ENCODE measurements at places on chromosomes 4 and X.

DNA sequence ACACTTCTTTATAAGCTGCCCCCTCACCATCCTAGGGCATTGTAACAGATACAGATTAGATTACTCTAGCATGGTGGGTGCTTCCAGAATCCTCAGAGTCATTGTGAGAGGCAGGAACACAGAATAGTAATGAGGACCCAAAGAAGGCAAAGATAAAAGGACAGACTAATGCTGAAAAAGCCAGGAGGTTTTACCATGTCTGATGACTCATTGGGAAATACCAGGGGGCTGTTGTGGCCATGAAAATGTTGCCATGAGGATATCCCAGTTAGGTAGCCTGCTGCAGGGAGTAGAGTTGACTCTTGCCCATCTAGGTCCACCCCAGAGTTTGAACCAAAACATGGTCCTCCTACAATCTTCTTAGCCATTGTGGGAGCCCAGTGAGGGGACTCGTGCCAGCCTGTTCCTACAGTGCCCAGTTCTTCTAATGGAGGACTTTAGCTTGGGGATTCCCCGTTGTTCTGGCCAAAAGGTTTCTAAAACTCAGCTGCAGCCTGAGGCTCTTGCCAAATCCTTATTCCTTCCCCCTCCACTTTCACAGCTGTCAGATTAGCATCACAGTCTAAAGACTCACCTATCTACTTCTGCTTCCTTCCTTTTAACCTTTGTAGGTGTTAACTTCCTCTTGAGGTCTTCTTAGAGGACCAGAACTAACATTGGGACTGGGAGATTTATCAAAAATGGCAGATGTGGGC, 586.0 kb upstream of the AADAT start:
- no peak for DNase-seq

DNA sequence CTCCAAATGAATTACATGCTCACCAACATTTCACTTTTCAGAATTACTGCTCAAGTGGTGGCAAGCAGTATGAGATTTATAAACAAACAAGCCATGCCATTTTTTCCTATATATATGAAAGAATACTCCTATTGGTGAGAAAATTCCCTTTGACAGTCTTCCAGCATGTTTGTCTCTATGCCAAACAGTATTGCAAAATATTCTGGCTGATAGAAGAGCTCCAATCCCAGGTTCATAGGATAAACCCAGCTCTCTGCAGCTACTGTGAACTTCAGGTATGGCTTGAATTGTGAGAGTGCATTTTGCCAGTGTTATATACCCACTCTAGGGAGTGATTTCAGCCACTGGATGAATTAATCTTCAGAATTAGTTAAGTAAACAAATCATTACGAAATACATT, 108.8 kb downstream of the MAGEC2 start:
- no peak for DNase-seq

DNA sequence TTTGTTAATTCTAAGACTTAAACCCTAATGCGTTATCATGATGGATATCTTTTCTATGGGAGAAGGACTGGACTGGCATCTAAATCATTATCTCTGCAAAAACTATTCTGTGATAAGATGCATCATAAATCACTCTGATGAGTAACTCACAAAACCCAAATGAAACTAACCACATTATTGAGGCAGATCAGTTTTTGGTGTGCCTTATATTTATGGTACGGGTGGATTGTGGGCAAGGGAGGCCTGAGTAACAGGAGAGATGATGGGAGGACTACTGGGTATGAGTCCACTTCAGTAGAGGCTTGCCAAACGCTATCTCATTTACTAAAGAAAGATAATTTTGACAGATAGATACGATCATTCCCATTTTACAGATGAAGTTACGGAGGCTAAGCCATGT, 66.4 kb upstream of the GUCY1A1 start:
- no peak for DNase-seq

DNA sequence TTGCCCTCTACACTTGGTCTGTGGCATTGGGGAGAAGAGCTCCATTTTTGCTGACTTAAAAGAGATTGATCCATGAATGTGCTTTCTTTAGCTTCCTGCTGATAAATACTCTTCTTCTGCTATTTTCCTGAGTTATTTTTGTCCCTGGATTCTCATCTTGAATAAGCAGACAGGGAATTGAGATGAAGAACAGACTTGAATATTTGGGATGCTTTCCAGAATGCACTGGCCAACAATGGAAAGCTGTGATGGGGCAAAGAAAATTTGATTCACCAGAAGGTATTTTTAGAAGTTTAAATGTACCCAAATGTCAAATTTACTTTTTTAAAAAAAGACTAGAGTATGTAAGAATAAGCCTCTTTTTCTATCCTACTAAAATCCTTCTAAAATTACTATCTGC, 309.9 kb upstream of the PPP1R2C start:
- no peak for DNase-seq

DNA sequence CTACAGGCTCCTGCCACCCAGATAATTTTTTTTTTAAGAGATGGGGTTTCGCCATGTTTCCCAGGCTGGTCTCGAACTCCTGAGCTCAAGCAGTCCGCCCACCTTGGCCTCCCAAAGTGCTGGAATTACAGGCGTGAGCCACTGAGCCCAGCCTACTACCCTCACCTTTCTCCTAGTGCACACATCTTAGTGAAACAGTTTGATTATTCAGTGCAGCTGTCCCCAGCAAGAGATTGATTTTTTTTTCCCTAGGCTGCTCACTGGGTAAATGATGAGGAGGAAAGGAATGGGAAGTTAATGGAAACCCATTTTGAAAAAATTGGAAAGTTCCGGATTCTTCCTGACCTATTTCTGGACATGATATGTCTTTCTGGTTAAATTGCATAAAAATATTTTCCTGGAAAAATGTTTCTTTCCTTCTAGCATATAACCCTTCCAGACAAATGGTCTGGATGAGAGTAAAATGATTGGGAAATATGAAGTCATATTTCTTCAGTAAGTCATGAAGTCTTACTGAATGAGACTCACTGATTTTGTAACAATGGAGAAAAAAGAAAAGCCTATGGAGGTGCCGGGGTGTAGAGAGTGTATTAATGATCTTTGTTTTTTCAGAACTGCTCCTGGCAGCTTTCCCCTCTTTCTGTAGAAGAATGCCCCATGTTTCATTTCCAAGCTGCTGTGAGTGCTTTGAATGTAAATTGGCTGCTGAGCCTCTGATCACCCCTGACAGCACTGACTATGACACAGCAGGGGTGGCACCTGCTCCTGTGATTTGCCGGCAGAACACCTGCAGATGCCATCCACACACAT, 19.5 kb upstream of the ZNF41 start:
- no peak for DNase-seq

- no peak for DNase-seq
Observed at GRCh38 chr4:81164623-81165416, 50.2 kb downstream of the PRKG2 start.

DNA sequence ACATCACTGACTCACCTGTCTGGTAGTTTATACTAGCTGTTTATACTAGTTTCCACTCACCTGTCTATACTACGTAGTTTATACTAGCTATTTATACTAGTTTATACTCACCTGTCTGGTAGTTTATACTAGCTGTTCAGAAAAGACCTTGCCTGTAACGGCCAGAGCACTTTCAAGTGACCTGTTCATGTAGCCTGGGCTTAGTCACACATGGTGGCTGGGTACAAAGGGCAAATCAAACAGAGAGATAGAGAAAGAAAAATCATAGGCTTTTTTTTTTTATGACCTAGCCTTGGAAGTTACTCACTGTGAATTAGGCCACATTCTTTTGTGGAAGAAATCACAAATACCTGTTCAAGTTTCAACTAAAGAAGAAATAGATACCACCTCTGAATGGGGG, 30.7 kb upstream of the SPANXN4 start:
- no peak for DNase-seq

DNA sequence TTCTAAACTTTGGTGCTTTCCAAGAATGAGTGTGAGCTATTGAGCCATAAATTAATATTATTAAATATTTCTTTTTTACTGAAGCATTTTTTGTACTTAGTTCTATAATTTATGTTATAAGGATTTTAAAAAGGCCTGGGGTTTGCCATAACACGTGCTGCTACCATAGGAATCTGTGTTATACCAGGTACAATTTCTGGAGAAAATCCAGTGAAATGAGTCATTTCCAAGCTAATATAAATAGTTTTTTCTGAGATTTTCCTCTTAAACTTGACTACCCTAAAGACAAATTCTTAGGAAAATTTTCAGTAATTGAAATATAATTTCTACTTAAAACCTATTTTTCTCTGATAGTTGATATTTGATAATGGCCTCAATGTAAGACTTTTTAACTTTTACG, 130.8 kb downstream of the TLL1 start:
- DNase-seq = no peak

DNA sequence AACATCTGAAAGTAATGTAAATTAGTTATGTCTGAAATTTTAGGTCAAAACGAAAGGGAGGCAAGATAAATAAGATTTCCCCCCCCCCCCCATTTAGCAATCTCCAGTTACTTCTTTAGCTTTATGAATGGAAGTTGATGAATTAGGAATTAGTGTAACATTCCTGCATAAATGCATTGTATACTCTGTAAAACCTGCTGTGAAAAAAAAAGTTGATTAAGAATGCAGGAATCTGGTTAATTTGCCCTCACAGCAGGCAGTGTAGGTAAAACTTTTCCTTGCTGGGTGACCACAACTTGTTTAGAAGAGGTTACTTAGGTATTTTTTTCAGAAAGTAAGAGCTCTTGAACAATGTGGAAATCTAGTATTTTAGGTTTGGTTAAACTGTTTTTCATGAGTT, 15.3 kb downstream of the LARP7 start:
- no peak for DNase-seq

DNA sequence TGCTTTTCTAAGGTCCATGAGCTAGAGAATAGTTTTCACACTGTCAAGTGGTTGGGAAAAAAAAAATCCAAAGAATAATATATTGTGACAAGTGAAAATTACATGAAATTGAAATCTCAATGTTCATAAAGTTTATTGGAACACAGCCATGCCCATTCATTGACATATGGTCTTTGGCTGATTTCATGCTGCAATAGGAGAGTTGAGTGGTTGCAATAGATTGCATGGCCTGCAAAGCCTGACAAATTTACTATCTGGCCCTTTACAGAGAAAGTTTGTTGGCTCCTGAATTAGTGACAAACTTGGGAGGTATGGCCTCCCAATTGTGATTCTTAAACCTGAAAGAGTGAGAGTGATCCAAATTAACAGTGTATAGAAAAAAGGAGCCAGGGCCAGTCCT, 115.5 kb upstream of the FAM9C start:
- DNase-seq = no peak

DNA sequence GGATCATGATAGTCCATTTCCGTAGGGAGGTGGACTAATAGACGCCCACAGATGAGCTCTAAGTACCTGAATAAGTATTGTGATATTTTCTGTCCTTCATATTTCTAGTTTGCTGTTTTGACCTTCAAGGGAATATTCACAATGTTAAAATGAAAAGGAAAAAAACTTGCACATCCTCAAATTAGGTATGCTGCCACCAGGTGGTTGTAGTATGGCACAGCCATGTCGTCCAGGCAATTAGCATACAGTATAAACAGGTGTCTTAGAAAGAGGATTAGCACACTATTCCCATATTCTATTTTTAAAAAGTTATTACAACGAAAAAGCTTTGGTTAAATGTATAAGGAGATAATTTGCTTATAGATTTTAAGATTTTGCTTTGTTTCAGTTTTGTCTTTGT, 802.0 kb downstream of the RPA4 start:
- DNase-seq = no peak

- DNase-seq = no peak
Observed at GRCh38 chr4:102824398-102824797, 3.0 kb downstream of the UBE2D3 start.

GRCh38 chr4:112214390-112215264, 17.0 kb upstream of the AP1AR start:
- DNase-seq = no peak

DNA sequence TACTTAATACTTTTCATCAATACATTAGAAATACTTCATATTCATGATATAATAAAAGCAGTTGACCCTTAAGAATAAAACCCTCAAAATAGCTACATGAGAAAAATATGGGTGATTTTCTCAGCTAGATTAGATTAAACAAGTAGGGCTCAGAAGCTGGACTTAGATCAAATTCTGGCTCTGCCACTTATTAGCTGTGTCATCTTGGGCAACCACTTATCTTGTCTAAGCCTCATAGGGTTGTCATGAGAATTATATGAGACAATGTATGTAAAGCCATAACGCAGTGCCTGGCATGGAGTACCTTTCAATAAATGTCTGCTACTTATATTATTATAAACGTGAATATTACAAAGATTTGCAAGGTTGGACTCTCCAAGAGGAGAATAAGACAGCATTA, 84.3 kb upstream of the PGRMC2 start:
- no peak for DNase-seq

DNA sequence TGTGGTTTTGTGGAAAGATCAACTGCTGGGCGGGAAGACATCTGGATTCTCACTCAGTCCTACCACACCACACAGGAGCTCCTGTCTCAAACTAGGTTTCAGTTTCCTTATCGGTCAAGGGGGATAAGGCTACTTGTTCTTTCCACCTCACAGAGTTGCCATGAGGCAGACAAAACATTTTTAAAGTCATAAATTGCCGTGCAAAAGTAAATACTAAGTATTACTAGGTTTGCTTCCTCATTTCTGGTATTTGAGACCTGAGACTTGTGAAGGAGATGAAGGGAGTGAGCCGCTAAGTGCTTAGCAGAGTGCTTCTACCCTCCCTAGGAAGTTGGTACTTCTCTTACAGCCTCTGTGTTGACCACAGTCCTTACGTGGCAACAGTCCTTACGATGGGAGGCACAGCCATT, 1.5 kb downstream of the LAP3 start:
- no peak for DNase-seq

DNA sequence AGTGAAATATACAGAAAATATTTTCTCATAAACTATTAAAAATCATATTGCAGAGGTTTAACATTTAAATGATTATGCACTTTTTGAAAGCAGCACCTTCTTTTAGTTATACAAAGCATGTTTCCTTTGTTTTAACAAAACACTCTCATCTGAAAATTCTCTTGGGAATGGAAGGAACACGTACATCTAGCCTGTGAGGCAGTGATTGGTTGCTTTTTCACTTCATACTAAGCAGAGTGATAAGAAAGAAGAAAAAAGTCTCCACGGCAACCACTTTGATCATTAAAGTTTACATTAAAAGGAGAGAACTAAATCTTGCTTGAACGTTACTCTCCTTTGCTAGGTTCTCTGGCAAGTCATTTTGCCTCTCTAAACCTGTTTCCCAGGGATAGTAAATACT, 41.7 kb upstream of the H2AZ1 start:
- DNase-seq = no peak

DNA sequence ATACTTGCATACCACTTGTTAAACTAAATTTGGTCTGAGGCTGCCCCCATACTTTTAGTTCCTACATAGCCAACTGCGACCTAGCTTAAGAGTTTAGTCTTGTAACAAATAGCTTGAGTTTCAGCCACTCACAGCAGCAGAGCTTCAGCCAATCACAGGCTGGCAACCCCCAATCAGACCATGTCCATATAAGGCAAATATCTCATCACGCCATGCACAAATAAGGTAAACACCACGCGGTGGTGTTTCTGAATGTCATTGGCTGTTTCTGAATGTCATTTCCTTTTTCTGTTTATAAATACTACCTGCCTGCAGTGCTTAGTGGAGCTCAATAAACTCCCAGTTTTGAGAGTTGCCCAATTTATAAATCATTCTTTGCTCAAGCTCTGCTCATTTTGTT, 143.1 kb upstream of the MAD2L1 start:
- DNase-seq = no peak

- no peak for DNase-seq
Observed at GRCh38 chr4:104969394-104970082, 177.1 kb upstream of the TET2 start.

- no peak for DNase-seq
Observed at GRCh38 chr4:95363559-95363925, 185.2 kb downstream of the UNC5C start.

- no peak for DNase-seq
Observed at GRCh38 chr4:89922848-89923416, 28.3 kb downstream of the MMRN1 start.

GRCh38 chr4:8702516-8703400, 110.2 kb downstream of the CPZ start:
- DNase-seq = no peak

Measured in T-helper 9 cell (primary cell).